ENCODE measurements at places on chromosomes 12 and 14.

- DNase-seq: no peak
Observed at GRCh38 chr12:116594325-116595038, 35.3 kb downstream of the MAP1LC3B2 start.

DNA sequence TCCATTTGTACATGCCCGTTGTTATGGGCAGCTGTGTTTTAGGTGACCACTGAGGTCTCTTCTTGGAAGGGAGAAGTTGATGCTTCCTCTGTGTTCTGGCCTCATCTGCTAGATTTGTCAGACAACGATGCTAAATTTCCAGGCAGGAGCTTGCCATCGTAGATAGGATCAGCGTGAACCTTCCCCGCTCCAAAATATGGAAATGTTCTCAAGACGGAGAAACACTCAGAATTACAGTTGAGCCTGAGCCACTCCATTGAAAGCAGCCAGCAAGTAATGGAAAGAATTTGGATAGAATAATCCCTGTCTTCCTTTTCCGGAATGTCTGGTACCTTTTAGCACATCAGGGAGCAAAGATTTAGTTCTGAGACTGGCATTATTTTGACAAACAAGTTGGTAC lies 34.8 kb downstream of the TUNAR start:
- DNase-seq: no peak

- DNase-seq: no peak
Observed at GRCh38 chr14:90695997-90696660, 120.1 kb downstream of the TTC7B start.

- no peak for DNase-seq
Observed at GRCh38 chr12:24850496-24850895, 98.4 kb downstream of the BCAT1 start.

GRCh38 chr14:88733121-88733520 lies 59.6 kb downstream of the EML5 start:
- no peak for DNase-seq

DNA sequence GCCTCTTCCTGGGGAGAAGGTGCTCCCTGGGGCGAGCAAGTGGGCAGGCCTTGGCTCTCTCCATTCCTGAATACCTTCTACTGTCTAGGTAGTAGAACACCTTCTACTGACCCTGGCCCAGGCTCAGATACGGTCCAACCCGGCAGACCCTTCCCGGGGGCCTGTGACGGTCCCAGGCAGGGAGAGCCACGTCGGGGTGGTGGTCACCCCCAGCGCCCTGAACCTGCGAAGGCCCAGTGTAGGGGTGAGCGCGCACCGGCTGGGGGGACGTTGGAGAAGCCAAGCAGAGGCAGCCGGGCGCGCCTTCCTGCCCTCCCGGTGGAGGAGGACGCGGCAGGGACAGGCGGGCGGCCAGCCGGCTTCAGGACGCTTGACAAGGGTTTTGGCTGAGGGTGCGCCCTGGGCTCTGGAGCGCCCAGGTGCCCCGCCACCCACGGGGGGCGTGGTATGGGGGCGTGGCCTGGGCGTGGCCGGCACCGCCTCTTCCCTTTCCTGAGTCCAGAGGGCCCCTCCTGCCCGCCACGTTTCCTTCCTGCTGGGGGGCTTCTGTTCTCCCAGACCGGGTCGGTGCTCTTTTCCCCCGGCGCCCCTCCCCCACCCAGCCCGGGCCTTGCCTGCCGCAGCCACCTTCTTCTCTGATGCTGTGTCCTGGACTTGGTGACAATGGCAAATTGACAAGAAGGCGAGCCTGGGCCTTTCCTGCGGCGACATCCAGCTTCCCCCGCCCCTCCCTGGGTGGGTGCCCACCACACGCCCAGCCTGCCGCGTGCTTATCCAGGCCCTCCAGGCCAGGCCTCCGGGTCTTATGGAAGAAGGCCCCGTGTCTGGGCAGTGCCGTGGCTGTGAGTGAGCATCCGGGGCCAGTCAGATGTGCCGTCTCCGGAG lies 24.5 kb upstream of the PPP1R13B start:
- DNase-seq: peak; percentile 67

DNA sequence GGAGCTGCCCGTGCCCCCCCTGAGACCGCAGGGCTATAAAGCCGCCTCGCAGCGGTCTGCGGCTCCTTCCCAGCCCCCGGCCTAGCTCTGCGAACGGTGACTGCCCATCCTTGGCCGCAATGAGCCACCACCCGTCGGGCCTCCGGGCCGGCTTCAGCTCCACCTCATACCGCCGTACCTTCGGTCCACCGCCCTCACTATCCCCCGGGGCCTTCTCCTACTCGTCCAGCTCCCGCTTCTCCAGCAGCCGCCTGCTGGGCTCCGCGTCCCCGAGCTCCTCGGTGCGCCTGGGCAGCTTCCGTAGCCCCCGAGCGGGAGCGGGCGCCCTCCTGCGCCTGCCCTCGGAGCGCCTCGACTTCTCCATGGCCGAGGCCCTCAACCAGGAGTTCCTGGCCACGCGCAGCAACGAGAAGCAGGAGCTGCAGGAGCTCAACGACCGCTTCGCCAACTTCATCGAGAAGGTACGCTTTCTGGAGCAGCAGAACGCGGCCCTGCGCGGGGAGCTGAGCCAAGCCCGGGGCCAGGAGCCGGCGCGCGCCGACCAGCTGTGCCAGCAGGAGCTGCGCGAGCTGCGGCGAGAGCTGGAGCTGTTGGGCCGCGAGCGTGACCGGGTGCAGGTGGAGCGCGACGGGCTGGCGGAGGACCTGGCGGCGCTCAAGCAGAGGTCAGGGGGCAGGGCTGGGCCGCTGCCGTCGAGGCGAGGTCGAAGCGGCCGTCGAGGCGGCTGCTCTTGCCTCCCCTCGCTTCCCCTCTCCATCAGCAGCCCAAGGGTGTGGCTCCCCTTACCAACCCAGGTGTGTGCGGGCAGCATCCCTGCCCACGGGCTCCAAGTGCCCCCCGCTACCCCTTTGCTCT lies at the start of gene PRPH:
PRPH (plus strand) TSS at position 66 of the 855 bp plus-strand sequence; CDS start at position 120, 54 bp downstream.
- DNase-seq: no peak

- no peak for DNase-seq
Observed at GRCh38 chr12:27814411-27814810, 34.4 kb upstream of the MANSC4 start.

DNA sequence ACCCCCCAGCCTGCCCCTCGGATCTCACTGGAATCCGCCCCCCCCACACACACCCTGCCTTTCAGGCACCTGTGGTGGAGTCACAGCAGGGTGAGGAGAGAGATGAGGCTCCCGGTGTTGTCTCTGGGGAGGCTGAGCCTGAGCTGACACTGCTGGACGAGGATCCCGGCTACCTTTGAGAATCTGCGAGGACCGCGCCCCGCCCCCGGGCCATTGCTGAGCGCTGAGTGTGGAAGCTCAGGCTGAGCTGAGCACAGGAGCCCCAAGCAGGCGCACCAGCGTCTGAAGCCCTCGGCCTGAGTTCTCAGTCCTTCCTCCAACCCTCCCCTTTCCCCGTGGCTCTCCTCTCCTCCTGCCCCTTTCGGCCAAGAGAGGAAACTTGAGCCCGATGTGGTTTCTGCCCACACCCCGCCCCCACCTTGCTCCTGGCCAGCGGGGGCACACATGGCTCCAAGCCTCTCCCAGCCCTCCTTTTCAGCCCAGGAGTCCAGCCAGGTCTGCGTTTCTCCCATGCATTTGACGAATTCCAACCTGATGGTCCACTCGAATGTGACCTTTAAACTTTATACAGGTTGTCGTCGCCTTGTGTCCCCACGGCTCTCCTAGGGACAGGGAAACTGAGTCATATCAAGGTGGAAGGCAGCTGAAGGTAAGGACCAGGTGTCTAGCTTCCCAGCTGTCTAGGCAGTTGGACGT lies at the start of gene NFE2:
NFE2 (minus strand) TSS at position 284 of the 696 bp plus-strand sequence. CDS start 5,767 bp downstream, outside the sequence.
- no peak for DNase-seq

- no peak for DNase-seq
Observed at GRCh38 chr14:76314521-76315034, 61.4 kb upstream of the ESRRB start.

DNA sequence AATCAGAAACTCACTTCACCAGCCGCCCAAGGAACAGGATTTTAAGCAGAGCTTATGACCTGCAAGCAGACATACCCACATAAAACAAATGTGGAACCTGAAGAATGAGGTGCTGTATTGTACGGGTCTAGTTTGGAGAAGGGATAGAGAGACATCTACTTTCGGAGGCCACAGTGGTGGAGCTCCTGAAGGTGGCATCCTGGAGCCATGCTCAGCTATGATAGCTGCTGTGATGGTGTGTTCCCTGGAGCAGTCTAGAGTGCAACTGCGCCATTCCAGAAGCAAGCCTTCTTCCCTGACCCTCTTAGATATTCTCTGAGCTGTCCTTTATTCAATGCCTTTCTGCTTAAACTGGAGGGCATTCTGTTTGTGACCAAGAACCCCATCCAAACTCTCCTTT lies 402.6 kb downstream of the FUT8 start:
- no peak for DNase-seq

- no peak for DNase-seq
Observed at GRCh38 chr12:29559198-29559597, 61.7 kb upstream of the OVCH1 start.

DNA sequence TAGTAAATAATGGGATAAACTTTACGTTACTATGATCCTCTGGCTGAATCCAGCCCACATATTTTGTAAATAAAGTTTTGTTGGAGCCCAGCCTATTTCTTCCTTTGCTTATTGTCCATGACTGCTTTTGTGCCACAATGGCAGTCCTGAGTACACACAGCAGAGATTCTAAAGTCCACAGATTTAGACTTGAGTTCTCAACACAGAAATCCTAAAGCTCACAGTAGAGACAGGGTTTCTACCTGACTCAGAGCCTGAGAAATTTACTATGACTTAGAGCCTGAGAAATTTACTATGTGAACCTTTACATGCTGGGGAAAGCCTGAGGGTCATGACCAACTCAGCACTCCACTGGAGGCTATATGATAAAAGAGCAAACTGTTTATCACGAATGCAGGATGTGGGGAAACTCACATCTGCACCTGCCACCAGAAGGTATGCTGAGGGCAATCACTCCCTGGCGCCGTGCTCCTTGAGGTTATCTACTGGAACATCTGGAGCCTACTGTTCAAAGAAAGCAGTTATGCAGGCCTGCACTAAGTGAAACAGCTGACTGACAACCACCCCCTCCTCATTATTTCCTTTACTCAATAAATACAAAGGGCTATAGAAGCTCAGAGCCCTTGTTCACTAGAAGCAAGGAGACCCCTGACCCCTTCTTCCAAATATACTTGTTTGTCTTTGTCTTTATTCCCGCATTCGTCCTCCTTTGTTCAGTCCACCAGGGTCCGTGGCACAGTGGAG lies 52.6 kb upstream of the BICD1 start:
- DNase-seq: no peak

GRCh38 chr14:100599981-100600380 lies 12.8 kb upstream of the BEGAIN start:
- DNase-seq: no peak

DNA sequence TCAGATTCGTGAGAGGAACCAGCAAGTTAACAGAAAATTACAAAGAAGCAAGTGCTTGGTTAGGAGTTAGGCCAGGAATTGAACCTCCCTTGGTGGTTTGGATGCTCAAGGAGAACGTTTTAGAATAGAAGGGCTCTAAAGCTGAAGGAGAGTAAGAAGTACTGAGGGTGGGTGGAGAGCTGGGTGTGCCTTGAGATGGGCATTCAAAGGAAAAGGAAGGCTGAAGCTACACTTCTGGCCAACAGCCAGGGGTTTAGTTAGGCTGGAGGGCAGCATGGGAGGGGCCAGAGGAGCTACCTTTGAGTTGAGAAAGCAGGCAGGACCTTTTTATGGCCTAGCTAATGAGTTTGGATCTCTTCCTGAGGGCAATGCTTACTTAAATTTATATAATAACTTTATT lies 421.2 kb downstream of the CCDC91 start:
- DNase-seq: no peak

- DNase-seq: no peak
Observed at GRCh38 chr12:27194644-27195043, 49.4 kb upstream of the STK38L start.

GRCh38 chr12:109497675-109498074 lies 20.2 kb downstream of the UBE3B start:
- no peak for DNase-seq

DNA sequence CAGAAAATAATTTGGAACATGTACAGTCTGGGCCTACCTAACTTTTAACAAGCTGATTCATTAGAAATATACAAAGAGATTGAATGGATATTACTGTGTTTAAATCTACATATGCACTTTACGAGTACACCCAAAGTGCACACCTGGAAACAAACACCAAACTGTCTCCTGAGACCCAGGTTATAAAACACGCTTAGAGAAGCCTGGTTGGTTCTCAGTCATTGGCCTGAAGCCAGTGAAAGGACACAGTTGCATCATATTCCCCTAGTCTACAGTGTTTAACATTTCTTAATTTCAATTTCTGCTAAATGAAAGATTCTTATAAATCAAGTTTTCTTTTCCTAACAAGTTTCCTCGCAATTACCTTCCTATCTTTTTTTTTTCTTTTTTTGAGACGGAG lies 209.5 kb downstream of the FBXL14 start:
- DNase-seq: no peak

DNA sequence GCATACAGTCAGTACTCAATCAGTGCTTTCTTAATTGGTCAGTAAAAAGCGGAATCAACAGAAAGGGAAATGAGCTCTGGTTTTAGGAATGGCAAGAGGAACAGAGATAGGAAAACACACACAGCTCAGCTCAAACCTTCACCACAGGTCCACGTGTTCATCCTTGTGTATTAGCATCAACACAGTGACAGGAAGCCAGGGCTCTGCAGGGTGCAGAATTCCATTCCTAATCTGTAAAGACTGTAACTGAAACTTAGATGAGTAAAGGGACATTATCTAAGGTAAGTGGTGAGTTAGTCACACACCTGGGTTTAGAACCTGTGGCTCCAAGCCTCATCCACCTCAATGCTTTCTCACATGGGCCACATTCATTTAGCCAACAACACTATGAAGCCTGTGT lies 1242.2 kb upstream of the TMEM132C start:
- DNase-seq: no peak

- no peak for DNase-seq
Observed at GRCh38 chr14:103206023-103206481, 82.8 kb downstream of the TNFAIP2 start.

DNA sequence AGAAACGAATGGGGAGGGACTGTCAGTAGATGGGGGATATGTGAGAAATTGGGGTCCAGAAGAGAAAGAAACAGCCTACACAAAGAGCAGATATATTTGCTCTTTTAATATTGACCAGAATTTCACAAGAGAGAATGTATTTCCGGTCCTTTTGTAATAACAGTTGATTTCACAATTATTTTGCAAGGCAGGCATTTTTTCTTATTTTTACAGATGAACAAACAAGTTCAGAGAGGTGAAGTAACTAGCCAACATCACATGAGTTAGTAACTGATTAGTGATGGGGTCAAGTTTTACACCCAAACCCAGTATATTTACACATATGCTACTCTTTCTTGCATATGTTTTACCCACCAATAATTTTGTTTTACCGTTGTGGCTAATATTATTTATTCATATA lies 188.2 kb downstream of the NAV3 start:
- no peak for DNase-seq

- DNase-seq: no peak
Observed at GRCh38 chr14:48954446-48954845, 631.7 kb downstream of the RPS29 start.
